Left ventricle myocardium inferior (tissue), 1 donor: ENCODE measurements at places on chromosomes 4 and X. TPM values are rescaled to one million over a fixed set of nuclear protein-coding genes. Genes with fewer than 3 reads are reported as not detected.

GRCh38 chr4:124143632-124144031 is 568.9 kb downstream of the ANKRD50 start:
- H3K36me3 ChIP-seq = no peaks in the 10 kb centered on the region
- no peak overlapping the region for H3K4me3 ChIP-seq
- H3K27me3 ChIP-seq = no peaks in the 10 kb centered on the region
- peaks cover 29% of the 10 kb centered on the region for H3K4me1 ChIP-seq
- no peak for DNase-seq

DNA sequence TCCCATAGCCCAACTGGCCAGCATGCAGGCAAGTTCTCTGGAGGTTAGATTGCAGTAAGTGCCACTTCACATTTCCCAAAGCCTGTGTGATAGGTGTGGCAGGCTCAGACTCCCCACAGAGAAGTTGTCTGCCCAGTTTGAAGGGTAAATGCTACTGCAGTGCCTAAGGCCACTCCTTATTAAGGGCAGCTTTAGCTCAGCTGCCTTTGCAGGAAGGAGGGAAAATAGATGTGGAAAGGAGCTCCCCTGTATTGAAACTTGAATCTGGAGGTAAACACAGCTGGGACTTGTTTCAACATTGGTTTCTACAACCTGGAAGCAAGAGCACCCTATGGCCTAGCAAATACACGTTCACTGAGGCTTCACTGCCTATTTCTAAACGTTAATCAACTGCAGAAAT is 22.4 kb downstream of the NEXMIF start:
- H3K27ac ChIP-seq = no peak overlapping the region
- no peak for DNase-seq
- no peaks in the 10 kb centered on the region for H3K4me1 ChIP-seq
- H3K36me3 ChIP-seq = no peaks in the 10 kb centered on the region
- no peaks in the 10 kb centered on the region for H3K27me3 ChIP-seq

- no peaks in the 10 kb centered on the region for H3K4me1 ChIP-seq
- H3K4me3 ChIP-seq = no peak overlapping the region
- H3K27ac ChIP-seq = no peak overlapping the region
- no peak for DNase-seq
- no peaks in the 10 kb centered on the region for H3K36me3 ChIP-seq
These were observed 11.9 kb upstream of the ZNF157 start for GRCh38 chrX:47358387-47359065.

- DNase-seq = no peak
- peaks cover 5% of the 10 kb centered on the region for H3K4me1 ChIP-seq
- no peaks in the 10 kb centered on the region for H3K36me3 ChIP-seq
- no peaks in the 10 kb centered on the region for H3K27me3 ChIP-seq
These were observed 44.4 kb upstream of the LGI2 start for GRCh38 chr4:25075129-25075528.

DNA sequence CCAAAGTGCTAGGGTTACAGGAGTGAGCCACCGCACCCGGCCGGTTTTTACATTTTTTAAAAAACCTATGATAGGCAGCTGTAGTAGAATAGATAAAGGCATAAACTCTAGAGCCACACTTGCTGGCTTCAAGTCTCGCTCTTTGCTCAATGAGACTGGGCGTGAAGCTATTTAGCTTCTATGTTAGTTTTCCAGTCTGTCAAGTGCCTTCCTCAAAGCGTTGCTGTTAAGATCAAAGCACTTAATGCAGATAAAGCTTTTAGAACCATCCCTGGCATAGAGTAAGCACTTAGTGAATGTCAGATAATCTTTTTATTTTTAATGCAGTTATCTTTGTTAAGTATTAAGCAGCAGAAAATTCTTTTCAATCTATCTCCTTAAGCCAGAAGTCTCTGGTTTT is 42.0 kb upstream of the BMPR1B start:
- no peak overlapping the region for H3K27ac ChIP-seq
- DNase-seq = no peak
- no peaks in the 10 kb centered on the region for H3K4me1 ChIP-seq
- no peak overlapping the region for H3K4me3 ChIP-seq
- no peaks in the 10 kb centered on the region for H3K36me3 ChIP-seq
- H3K27me3 ChIP-seq = peaks cover 19% of the 10 kb centered on the region

DNA sequence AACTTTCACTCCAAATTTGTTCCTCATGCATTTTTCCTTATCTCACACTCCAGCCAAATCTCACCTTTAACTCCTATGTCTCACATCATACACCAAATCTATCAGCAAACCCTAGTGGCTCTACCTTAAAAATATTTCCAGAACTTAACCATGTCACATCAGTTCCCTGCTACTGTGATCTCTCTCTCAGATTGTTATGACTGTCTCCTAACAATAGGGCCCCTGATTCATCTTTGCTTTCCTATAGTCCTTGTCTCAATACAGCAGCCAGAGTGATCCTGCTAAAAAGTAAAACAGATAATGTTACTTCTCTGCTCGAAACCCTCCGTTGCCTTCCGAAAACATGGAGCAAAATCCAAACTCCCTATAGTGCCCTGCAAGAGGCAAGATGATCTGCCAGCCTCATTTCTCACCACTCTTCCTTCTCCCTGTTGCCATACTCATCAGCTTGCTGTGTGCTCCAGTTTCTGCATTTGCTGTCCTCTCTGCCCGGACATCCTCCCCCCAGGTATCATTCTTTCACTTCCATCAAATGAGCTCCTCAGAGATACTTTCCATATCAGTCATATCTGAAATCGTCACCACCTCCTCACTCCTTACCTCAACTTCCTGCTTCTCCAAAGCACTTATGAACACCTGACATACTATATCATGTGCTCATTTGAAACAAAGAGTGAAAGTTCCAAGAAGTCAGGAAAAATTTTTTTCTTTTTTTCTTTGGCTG is 293.4 kb upstream of the NR3C2 start:
- DNase-seq = no peak
- no peak overlapping the region for H3K4me3 ChIP-seq
- no peak overlapping the region for H3K27ac ChIP-seq
- no peaks in the 10 kb centered on the region for H3K27me3 ChIP-seq
- H3K36me3 ChIP-seq = no peaks in the 10 kb centered on the region
- peaks cover 4% of the 10 kb centered on the region for H3K4me1 ChIP-seq

PHF8 gene
- total RNA-seq = 9.0 TPM

GRCh38 chrX:143094417-143095023 is 68.8 kb downstream of the SPANXN4 start:
- DNase-seq = no peak
- no peaks in the 10 kb centered on the region for H3K27me3 ChIP-seq
- H3K36me3 ChIP-seq = no peaks in the 10 kb centered on the region
- no peak overlapping the region for H3K27ac ChIP-seq
- H3K4me1 ChIP-seq = no peaks in the 10 kb centered on the region
- no peak overlapping the region for H3K4me3 ChIP-seq

GRCh38 chr4:87316961-87317360 is 5.7 kb downstream of the HSD17B13 start:
- no peaks in the 10 kb centered on the region for H3K36me3 ChIP-seq
- H3K4me1 ChIP-seq = no peaks in the 10 kb centered on the region
- H3K27me3 ChIP-seq = no peaks in the 10 kb centered on the region
- no peak overlapping the region for H3K4me3 ChIP-seq
- no peak for DNase-seq
- H3K27ac ChIP-seq = no peak overlapping the region

DNA sequence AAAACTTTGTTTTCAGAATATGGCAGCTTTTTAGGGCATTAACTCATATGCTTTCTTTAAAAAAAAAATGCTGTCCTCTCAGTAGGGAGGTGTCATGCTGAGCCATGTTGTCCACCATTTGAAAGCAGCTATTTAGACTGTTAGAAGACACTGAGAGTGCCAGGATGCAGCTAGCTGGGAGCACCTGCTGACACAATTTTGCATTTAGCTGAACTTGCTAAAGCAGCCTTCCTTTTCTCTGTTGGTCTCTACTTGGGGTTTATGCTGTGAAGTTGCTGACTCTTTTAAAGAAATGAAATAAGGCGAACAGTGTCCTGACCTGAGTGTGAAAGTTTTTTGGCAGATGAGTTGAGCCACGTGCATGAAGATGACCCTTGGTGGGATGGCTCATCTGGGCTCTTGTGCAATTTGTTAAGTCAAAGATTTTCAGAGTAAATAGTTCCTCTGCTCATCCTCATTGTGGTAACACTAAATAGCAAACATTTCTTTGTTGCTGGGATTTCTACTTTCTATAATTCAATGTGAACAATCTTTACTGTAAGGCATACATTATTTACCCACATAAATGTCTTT is 64.5 kb downstream of the CDS1 start:
- H3K4me3 ChIP-seq = no peak overlapping the region
- H3K27ac ChIP-seq = no peak overlapping the region
- peaks cover 9% of the 10 kb centered on the region for H3K4me1 ChIP-seq
- no peak for DNase-seq

- H3K4me3 ChIP-seq = no peak overlapping the region
- H3K27ac ChIP-seq = no peak overlapping the region
- H3K36me3 ChIP-seq = no peaks in the 10 kb centered on the region
- no peak for DNase-seq
- H3K27me3 ChIP-seq = peaks cover under 1% of the 10 kb centered on the region
These were observed 4.5 kb downstream of the DTHD1 start for GRCh38 chr4:36285784-36286480.

SERTM2 gene
- not detected for total RNA-seq

- H3K27ac ChIP-seq = no peak overlapping the region
- no peak for DNase-seq
- no peaks in the 10 kb centered on the region for H3K36me3 ChIP-seq
- no peaks in the 10 kb centered on the region for H3K27me3 ChIP-seq
These were observed 19.6 kb downstream of the IL15 start for GRCh38 chr4:141656031-141656430.

DNA sequence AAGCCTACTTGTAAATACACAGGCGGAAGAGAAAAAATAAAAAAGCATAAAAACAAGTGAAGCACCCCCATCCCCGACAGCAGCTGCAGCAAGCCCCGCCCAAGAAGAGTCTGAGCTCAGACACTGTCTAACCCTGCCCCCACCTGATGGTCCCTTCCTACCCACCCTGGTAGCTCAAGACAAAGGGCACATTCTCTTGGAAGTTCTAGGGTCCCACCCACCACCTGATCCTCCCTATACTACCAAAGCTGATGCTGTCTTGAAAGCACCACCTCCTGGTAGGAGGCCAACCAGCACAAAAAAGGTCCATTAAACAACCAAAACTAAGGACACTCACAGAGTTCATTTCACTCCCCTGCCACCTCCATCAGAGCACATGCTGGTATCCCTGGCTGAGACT is 308.2 kb downstream of the KLHL13 start:
- H3K4me1 ChIP-seq = no peaks in the 10 kb centered on the region
- no peaks in the 10 kb centered on the region for H3K27me3 ChIP-seq
- no peak overlapping the region for H3K4me3 ChIP-seq

ZAR1 gene
- not detected for total RNA-seq

DNA sequence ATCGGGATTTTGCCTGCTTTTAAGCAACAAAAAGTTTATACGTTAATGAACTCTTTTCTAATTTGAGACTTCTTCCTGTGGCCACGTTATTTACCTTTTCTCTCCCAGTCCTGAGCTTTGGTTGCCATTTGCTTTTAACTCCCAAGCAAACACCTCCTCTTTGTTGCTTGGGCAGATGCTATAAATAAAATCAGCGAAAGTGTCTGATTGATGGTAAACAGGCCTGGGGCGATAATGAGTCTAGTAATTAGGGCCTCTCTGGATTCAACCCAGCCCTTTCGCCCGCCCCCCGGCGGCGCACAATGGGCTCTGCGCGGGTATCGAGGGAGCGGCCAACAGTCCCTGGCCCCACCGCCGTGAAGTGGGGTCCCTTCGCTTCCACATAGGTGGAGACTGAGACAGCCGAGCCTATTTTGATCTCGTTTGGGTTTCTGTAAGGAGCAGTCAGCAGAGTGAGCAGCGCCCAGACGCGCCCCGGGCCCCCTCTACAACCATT is 790 bp downstream of the CLGN start:
- peaks cover 23% of the 10 kb centered on the region for H3K4me1 ChIP-seq
- peak; percentile 44 for DNase-seq
- peaks cover 15% of the 10 kb centered on the region for H3K27me3 ChIP-seq
- H3K36me3 ChIP-seq = no peaks in the 10 kb centered on the region

DNA sequence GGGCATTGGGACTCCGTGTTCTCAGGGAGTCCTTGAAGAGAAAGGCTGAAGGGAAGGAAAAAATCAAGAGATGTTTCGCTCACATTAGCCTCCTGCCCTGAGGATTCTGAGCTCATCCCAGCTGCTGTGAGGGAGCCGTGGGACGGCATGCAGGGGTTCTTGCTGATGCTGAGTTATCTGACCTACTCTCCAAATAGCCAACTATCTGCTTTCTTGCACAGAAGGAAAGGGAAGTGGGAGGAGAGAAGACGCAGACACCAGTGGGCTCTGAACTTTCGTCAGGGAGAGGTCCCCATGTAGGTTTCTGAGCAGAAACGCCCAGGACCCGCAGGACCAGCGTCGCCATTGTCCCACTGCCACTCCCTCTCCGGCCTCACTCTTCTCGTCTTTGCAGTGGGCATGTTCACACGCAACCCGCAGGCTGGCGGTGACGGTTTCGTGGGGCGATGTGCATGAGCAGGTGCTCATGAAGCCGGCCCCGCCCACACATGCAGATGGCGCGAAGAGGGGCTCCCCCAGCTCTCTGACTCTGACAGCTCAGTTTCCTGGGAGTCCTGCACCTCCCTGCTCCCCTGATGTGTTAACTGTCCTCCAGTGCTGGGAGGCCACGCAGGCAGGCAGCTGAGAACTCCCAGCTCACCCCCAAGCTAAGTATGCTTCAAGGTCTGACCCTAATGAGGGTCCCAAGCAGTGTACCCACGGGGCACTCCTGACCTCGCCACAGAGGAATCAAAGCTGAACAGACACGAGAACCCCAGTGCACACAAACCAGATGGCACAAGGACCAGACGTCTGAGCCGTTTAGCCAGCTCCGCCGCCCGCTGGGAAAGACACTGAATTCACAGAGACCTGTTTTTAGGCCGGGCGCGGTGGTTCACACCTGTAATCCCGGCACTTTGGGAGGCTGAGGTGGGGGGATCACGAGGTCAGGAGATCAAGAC is 13.6 kb upstream of the ABLIM2 start:
- no peak for DNase-seq
- peaks cover 7% of the 10 kb centered on the region for H3K27me3 ChIP-seq
- H3K36me3 ChIP-seq = no peaks in the 10 kb centered on the region
- no peak overlapping the region for H3K27ac ChIP-seq
- peaks cover 8% of the 10 kb centered on the region for H3K4me1 ChIP-seq

DNA sequence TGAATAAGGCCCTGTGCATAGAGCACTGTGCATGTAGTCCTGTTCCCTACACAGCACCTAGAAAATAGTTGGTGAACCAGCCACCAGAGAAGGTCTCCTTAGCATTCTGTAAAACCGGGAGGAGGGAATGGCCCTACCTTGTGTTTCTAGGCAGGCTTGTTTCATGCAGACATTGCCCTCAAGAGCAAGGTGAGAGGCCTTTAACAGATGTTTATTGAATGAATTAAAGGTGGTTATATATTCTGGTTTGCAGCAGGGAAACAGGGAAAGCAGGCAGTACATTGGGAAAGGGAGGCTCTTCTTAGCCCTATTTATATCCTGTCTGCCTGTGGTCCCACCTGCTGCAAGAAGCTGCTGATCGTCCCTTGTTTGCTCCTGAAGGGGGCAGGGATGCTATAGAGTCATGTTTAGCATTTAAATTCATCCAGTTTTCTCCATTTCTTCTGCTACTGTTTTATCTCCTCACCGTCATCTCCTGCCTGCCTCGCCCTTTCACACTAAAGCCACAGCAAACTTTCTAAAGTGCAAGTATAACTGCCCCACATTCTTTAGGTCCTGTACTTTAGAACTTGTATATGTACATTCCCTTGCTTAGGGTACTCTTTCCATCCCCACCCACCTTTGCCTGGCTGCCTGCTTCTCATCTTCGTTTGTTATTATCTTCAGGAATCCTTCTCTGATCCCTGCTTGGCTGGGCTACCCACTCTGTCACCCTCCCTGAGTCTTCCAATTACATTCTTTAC is 60.3 kb downstream of the EGF start:
- H3K27me3 ChIP-seq = no peaks in the 10 kb centered on the region
- DNase-seq = no peak
- H3K27ac ChIP-seq = no peak overlapping the region
- no peak overlapping the region for H3K4me3 ChIP-seq

ENPEP gene
- 3.5 TPM for total RNA-seq
